Suppressor macrophage treated with lipopolysaccharide for 1 hour (primary cell): ENCODE measurements at places on chromosomes 16 and 17.

- DNase-seq = no peak
Measured at GRCh38 chr17:73013816-73014663, 78.4 kb downstream of the SLC39A11 start.

- no peak for DNase-seq
Measured at GRCh38 chr17:63015824-63016223, 49.8 kb downstream of the TANC2 start.

GRCh38 chr17:81388091-81388611 is 7.1 kb upstream of the BAHCC1 start:
- DNase-seq = no peak

DNA sequence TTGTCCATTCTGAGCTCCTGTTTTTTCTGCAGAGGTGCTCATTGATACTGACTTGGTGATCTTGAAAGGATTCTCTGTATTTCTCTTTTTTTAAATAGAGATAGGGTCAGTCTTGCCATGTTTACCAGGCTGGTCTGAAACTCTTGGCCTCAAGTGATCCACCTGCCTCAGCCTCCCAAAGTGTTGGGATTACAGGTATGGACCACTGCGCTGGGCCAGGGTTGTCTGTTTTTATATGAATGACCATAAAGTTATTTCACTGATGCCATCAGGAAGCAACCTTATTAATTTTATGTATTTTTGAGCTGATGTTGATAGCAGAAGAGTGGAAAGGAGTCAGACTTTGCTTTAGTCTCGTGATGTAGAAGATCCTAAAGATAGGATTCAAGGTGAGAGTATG is 35.7 kb upstream of the METTL9 start:
- no peak for DNase-seq

- peak; percentile 20 for DNase-seq
Measured at GRCh38 chr16:27515874-27516353, 33.8 kb downstream of the GTF3C1 start.

- DNase-seq = no peak
Measured at GRCh38 chr17:35404360-35404759, 27.9 kb downstream of the SLFN12 start.

- DNase-seq = no peak
Measured at GRCh38 chr17:75756451-75757085, 8.4 kb downstream of the GALK1 start.

DNA sequence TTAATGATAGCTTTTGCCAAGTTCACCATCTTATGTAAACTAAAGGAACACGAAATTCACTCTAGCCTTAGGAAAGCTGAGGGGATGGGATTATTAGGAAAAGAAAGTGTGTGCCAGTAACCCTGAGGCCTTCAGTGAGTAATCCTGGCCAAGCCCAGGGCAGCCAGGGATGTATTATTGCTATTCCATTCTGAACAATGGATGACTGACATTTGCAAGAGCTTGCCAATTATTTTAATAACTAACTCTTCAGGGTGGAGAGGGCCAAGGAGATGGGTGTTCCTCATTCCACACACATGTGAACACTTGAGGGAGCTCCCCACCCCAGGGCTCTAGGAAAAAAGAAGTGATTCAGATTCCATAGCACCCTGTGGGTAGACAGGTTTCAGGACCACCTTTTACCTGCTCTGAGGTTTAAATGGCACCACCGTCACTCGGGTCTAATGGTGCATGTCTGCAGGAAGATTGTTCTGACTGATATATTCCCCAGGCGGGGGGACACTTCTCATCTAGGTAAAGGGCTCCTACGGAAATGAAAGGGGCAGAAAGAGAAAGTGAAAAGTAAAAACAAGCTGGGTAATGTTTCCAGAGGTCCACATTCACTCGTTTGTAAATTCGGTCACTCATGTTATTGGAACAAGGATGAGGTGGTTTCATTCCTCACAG is 41.5 kb downstream of the TK2 start:
- DNase-seq = no peak

DNA sequence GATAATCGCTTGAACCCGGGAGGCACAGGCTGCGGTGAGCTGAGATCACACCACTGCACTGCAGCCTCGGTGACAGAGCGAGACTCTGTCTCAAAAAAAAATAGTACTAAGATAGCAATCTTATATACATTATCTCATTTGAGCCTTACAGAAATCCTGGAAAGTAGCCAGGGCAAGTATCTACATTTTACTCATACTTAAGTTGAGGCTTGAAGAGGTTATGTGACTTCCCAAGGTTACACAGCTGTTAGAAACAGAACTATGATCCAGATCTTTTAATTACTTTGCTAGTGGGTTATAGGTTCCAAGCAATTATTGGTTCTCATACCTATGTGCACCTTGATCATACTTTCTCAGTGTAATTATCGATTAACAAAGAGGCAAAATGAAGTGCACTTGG is 15.4 kb downstream of the C17orf78 start:
- DNase-seq = no peak

- DNase-seq = no peak
Measured at GRCh38 chr16:88647178-88648070, 3.4 kb downstream of the CYBA start.

- no peak for DNase-seq
Measured at GRCh38 chr16:24771132-24771778, 41.8 kb downstream of the TNRC6A start.

- peak; percentile 53 for DNase-seq
Measured at GRCh38 chr16:1773703-1774447, 941 bp upstream of the MRPS34 start.

DNA sequence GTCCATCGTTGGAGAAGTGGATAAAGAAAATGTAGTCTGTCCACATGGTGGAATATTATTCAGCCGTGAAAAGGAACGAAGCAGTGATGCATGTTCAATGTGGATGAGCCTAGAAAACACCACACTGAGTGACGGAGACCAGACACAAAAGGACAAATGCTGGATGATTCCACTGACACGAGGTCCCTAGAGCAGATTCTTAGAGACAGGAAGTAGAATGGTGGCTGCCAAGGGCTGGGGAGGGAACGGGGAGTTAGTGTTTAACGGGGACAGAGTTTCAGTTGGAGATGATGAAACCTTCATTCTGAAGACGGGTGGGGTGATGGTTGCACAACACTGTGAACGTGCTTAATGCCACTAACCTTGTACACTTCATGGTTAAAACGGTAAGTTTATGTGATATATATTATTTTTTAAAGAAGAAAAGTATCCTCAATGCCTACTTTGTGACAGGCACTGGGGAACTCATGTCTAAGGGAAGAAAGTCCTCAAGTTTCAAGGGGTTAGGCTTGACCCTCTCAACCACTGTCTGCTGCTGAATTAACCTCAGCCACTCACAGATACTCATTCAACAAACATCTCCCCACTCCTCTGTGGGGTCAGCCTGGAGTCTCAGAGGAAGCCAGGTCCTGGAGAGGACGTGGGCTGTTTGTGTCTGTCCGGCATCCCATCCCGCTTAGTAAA is 17.6 kb downstream of the C16orf74 start:
- peak; percentile 73 for DNase-seq

DNA sequence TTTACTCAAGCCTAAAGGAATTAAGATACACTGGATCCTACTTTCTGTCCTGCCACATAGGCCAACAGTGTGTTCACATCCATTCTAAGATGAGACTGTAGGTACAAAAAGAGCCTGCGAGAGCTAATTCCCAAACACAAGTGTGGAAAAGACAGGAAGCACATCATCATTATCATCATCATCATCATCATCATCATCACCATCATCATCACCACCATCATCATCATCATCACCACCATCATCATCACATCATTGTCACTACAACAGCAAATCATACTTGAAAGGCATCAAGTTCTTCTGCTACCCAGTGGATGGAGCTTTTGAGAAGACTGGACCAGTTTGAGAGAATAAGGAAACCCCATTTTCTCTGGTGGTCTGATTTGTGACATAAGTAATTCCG is 268.1 kb downstream of the HS3ST3A1 start:
- DNase-seq = no peak

- DNase-seq = peak; percentile 85
Measured at GRCh38 chr17:7173687-7174602, 5.2 kb downstream of the ASGR1 start.

DNA sequence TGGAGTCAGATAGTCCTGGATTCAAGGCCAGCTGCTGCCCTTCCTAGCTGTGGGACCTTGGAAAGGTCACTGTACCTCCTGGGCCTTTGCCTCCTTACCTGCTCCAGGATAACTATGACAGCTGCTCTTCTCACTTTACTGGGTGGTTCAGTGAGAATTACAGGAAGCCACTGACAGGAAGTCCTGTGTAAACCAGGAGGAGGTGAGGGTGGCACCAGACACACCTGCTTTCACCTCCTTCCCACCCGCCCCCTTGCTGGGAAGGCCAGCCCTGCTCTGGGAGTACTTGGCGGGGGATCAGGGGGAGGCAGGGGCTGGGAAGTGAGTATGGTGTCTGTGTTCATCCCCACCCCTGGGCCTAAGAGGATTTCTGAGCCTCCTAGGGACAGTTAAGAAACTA is 42.6 kb downstream of the CPNE2 start:
- DNase-seq = no peak

GRCh38 chr17:29625037-29625750 is 2.5 kb upstream of the CORO6 start:
- peak; percentile 20 for DNase-seq

GRCh38 chr17:146546-146945 is 9.2 kb downstream of the SCGB1C2 start:
- DNase-seq = no peak

- DNase-seq = no peak
Measured at GRCh38 chr16:2428051-2428783, 1.0 kb upstream of the CCNF start.

GRCh38 chr17:28898527-28898955 is 1.0 kb upstream of the FLOT2 start:
- no peak for DNase-seq

GRCh38 chr16:12235110-12235509 is 258.6 kb downstream of the SNX29 start:
- no peak for DNase-seq

DNA sequence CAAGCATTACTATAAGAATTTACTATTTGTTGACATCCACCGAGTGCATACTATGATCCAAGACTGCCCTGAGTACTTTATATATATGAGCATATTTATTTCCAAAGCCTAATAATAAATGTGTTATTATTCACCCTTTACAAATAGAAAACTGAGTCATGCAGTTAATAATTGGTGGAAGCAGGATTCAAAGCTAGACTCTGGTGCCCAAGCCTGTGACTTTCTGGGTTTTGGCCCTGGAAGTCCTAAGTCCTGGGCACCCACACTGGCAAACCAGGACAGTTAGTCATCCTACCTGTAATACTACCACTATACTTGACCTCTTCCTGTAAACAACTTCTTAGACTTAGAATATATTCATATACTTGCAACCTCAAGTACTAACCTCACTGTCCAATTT is 257.4 kb upstream of the IRX5 start:
- no peak for DNase-seq

- DNase-seq = no peak
Measured at GRCh38 chr16:8893426-8893825, 11.3 kb downstream of the LITAFD start.

GRCh38 chr16:2422123-2422867 is 7.0 kb upstream of the CCNF start:
- no peak for DNase-seq

GRCh38 chr17:18261146-18261515 is 669 bp downstream of the MIEF2 start:
- peak; percentile 60 for DNase-seq

- DNase-seq = peak; percentile 55
Measured at GRCh38 chr17:73851091-73851490, 206.8 kb upstream of the SDK2 start.

GRCh38 chr16:57045694-57046381 is 46.5 kb upstream of the CPNE2 start:
- peak; percentile 64 for DNase-seq

DNA sequence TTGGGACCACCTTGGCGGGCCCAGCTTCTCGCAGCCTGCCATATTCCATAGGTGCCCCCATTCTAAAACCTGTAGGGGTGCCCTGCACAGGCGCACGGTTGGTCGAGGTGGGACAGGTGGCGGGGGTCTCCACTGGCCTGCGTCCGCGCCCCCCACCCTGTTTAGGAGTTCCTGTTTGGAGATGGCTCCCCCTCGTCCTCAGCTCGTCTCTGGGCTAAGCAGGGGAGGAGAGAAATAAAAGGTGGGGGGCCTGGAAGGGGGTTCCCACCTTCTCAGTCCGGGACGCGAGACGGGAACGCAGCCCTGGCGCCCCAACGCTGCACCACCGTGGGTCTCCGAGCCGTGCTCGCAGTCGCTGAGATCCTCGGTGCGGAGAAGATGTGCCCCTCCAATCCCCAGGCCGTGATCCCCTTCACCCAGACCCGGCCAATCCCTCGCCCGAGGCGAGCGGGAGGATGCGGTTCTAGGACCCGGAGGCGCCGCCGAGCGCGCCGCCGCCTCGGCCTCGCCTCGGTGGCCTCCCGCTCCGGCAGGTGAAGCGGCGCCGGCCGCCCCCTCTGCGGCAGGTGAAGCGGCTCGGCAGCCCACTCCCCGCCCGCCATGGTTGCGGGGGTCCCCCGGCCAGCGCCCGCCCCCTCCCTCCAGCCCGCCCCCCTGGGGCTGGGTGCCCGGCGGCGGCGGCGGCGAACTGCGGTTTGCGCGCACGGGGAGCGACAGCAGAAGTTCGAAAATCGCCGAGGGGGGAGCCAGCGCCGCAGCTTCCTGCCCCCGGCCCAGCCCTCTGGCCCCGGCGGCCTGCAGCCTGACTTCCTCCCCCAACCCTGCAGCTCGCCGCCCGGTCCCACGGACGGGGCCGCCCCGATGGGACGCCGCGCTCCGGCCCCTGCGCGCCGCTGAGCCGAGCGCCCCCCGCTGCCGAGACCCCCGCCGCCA is at the start of gene FMNL1:
Gene FMNL1, plus strand, starts transcription at position 805 of the 933 bp plus-strand sequence. CDS start 240 bp downstream, outside the sequence.
- DNase-seq = peak; percentile 80

- DNase-seq = no peak
Measured at GRCh38 chr16:9489835-9490467, 398.5 kb downstream of the HAPSTR1 start.

- no peak for DNase-seq
Measured at GRCh38 chr16:86856946-86857586, 278.7 kb downstream of the FOXL1 start.

DNA sequence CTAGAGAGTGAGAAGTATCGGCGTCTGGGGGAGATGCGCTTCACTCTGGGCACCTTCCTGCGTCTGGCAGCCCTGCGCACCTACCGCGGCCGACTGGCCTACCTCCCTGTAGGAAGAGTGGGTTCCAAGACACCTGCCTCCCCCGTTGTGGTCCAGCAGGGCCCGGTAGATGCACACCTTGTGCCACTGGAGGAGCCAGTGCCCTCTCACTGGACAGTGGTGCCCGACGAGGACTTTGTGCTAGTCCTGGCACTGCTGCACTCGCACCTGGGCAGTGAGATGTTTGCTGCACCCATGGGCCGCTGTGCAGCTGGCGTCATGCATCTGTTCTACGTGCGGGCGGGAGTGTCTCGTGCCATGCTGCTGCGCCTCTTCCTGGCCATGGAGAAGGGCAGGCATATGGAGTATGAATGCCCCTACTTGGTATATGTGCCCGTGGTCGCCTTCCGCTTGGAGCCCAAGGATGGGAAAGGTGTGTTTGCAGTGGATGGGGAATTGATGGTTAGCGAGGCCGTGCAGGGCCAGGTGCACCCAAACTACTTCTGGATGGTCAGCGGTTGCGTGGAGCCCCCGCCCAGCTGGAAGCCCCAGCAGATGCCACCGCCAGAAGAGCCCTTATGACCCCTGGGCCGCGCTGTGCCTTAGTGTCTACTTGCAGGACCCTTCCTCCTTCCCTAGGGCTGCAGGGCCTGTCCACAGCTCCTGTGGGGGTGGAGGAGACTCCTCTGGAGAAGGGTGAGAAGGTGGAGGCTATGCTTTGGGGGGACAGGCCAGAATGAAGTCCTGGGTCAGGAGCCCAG is 2.8 kb downstream of the SPHK1 start:
- DNase-seq = no peak
